ENCODE measurements at places on chromosomes 16 and 17.

GRCh38 chr17:67433248-67433924 lies 56.3 kb downstream of the PITPNC1 start:
- DNase-seq = no peak

DNA sequence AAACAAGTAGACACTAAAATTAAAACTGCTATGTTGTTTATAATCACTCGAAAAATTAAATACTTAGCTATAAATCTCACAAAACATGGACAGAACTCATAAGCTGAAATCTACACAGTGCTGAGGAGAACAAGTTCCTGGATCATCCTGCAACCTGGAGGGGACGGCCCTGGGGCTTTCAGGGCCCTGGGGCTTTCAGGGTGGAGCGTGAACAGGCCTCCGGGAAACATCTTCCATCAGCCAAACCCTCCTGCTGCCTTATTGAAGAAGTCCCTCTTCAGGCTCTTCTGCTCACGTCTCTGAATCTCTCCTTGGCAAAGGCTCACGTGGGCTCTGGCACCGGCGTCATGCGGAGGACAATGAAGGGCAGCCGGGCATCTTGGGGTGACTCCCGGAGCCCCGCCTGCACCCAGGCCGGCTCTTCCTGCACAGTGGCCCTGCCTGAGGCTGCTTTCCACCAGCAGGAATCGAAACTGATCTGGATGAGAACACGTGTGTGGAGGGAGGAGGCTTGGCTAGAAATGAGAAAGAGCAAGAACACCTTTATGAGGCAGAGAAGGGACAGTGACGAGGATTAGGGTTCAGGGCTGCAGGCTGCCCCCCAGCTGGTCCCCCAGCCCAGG lies 127.3 kb downstream of the CDRT15L2 start:
- DNase-seq = no peak

GRCh38 chr17:28950017-28950751 lies 1.1 kb downstream of the PHF12 start:
- DNase-seq = no peak

GRCh38 chr17:39099663-39100286 lies 51.7 kb downstream of the PLXDC1 start:
- DNase-seq = no peak

DNA sequence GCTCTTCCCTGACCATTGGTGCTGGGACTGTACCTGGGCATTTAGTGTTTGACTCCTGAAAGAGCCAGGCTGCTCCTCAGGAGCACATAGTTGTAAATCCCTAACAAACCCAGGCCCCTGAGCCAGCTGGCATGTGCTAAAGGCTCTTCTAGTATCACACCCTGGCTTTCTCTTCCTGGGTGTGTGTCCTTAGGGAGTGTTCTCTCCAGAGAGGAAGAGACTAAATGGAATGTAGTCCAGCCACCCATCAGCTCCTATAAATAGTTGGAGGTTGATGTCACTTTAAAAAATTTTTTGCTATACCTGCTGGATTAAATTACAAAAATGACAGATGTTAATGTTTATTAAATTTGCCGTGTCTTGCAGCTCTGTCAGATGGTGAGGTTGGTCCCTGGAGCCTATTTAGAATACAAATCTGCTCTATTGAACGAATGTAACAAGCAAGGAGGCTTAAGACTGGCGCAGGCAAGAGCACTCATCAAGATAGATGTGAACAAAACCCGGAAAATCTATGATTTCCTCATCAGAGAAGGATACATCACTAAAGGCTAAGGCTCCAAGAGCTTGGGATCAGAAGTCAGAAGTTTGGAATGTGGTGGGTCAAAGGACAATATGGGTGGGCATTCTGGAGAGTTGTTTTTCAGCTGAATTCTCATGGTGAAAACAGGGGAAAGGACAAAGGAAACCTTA lies 13.1 kb upstream of the DUSP14 start:
- no peak for DNase-seq

DNA sequence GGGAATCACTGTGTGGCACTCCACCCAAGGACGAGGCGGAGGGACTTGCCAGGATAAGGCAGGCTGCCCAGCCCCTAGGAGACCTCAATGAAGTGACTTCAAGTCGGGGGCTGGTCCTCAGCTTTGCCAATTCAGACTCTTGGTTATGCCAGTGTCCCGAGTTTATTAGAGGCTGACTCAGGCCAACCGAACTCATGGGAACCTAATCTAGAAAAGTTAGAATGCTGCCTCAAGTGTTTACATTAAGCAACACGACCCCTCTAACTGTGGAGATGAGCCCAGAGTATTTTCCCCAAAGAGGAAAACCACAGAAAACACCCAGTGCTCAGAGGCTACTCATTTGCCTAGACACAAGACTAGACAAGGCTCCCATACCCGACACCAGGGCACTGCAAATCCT lies 1.1 kb upstream of the TEKT3 start:
- DNase-seq = no peak

DNA sequence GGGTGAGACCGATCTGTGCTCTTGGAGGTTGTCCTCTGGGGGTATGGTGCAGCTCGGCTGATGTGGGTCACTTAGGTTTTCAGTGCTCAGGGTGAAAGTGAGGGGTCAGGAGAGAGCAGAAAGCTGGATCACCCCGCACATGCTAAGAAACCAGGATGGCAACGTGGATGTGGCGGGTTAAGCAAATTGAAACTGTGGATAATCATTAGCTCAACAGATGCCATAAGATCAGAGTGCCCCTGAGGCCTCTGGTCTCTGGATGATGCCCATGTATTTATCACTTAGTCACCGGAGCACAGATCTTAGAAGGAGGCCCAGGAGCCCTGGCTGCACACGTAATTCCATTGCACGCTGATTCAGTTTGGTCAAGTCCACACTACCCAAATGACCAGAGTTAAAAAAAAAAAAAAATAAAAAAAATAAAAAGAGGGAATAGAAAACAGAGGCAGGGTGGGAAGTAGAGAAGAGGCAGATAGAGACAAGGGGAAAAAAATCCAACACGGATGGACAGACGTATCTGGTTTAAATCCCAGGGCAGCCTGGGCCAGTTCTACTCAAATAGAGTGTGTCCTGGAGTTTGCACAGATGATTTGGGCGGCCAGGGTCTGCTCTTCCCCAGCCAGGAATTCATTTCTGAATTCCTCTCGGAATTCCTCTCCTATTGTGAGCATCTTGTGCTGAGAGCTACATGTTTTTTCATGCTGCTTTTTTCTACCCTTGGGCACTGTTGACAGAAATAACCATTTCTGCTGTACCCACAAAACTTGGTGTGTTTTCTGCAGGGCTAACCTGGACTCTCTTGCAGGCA lies 378.3 kb downstream of the CPPED1 start:
- DNase-seq = no peak

GRCh38 chr16:14181371-14182050 lies 110.4 kb downstream of the MRTFB start:
- no peak for DNase-seq

DNA sequence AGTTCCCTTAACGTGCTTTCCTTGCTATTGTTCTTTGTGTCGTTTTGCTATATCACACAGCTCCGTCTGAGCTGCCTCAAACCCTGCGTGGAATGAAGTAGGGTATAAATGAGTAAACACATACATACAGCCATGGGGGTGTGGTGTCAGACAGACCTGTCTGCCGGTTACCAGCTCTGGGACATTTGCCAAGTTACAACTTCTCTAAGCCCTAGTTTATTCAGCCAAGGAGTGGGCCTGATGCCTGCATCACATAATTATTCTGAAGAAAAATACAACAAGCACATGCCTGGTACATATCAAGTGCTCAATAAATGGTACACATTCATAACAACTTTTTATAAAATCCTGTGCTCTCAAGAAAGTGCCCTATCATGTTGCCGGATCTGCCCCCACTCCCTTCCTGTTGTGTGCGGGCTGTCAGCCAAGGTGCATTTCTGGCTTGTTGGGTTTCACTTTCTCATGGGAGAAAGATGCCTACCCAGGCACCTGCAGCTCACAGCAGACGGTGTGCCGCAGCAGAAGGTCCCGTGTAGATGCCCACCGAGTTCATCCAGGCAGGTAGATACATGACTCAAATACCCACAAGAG lies 30.5 kb downstream of the SMPD3 start:
- no peak for DNase-seq

- DNase-seq = no peak
Observed at GRCh38 chr16:31004658-31005057, 5.8 kb downstream of the STX1B start.

- DNase-seq = no peak
Observed at GRCh38 chr16:47643323-47644000, 182.3 kb downstream of the PHKB start.

GRCh38 chr16:59543641-59544040 lies 809.5 kb upstream of the GOT2 start:
- no peak for DNase-seq

Data from cerebellar nuclear complex (tissue), 1 donor.